ENCODE measurements at places on chromosomes 5 and 9.

DNA sequence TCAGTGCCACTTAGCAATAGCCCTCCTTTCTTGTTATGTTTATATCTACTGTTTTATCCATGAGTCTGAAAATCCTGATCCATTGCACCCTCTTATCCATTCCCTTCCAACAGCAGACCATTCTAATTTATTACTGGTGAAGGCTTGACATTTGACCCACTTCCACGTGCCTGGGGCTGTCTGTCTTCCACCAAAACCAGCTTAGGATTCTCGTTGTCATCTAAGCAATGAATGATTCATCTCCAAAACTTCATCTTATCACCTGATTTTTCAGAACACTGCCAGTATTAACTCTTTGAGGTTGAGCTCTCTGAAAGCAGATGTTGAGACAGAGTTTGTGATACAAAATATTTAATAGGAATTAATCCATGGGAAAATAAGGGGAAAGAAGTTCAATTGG is 277.8 kb upstream of the FBXL7 start:
- no peak for DNase-seq

GRCh38 chr5:175567954-175568353 is 89.6 kb downstream of the SFXN1 start:
- no peak for DNase-seq

DNA sequence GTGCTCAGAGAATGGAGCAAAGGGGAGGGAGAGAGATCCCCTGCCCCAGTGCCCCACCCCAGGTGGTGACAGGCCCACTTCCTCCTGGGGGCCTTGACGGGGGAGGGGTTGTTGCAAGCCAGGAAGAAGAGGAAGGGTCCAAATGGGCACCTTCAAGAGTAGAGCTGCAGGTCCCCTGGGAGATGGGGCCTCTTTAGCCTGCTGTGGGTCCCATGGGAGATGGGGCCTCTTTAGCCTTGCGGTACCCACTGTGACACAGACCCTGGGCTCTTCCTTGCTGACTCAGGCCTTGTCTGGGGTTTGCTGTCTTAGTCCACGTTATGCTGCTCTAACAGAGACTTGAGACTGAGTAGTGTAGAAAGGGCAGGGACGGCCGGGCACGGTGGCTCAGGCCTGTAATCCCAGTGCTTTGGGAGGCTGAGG is 9.6 kb upstream of the TOR4A start:
- no peak for DNase-seq

- DNase-seq, result no peak
Measured at GRCh38 chr9:134621558-134622110, 20.0 kb upstream of the COL5A1 start.

All from Panc1 (cell line).